ENCODE measurements at places on chromosomes 6 and 20. TPM values are rescaled to one million over a fixed set of nuclear protein-coding genes. Genes with fewer than 3 reads are reported as not detected.

GRCh38 chr20:9677100-9677623 is 161.7 kb downstream of the PAK5 start:
- DNase-seq, result no peak
- no peaks in the 10 kb centered on the region for H3K4me1 ChIP-seq
- H3K4me3 ChIP-seq, result no peak overlapping the region
- no peaks in the 10 kb centered on the region for H3K27me3 ChIP-seq
- H3K36me3 ChIP-seq, result no peaks in the 10 kb centered on the region

- H3K4me1 ChIP-seq, result peaks cover 29% of the 10 kb centered on the region
- no peak overlapping the region for H3K4me3 ChIP-seq
Measured at GRCh38 chr6:109237077-109237985, 142.0 kb downstream of the CEP57L1 start.

- H3K4me1 ChIP-seq, result peaks cover 28% of the 10 kb centered on the region
- H3K27ac ChIP-seq, result no peak overlapping the region
- no peaks in the 10 kb centered on the region for H3K27me3 ChIP-seq
- peaks cover 18% of the 10 kb centered on the region for H3K36me3 ChIP-seq
Measured at GRCh38 chr20:33999025-33999649, 5.4 kb downstream of the RALY start.

DNA sequence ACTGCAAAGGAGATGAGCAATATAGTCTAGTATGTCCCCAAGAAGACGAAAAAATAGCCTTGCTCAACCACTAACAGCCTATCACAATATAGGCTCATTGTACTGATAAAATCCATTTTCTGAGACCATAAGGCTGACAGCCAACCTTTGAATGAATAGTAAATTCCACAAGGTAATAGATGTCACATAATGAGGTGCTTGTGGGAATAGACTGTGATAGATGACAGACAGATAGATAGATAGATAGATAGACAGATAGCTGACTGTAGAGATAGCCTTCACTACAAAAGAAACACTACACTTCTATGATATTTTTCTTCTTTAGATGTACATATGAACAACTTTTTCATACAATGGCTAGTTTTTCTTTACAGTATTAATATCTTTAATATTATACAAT is 760.3 kb upstream of the NRSN1 start:
- H3K27me3 ChIP-seq, result no peaks in the 10 kb centered on the region
- no peak for DNase-seq
- H3K36me3 ChIP-seq, result no peaks in the 10 kb centered on the region
- H3K27ac ChIP-seq, result no peak overlapping the region
- H3K4me1 ChIP-seq, result no peaks in the 10 kb centered on the region

Gene POU3F2
- not detected for total RNA-seq

Data from spleen (tissue), 13 donors.